ENCODE measurements at places on chromosomes 16 and 17. TPM values are rescaled to one million over a fixed set of nuclear protein-coding genes. Genes with fewer than 3 reads are reported as not detected.

The TEPSIN gene
- total RNA-seq = 33.4 TPM

- H3K27me3 ChIP-seq = peaks cover 9% of the 10 kb centered on the region
- peak overlapping the region; percentile 81 for H3K4me3 ChIP-seq
- peak; percentile 25 for DNase-seq
- peak overlapping the region; percentile 73 for H3K27ac ChIP-seq
These were observed 674 bp downstream of the ZNF821 start for GRCh38 chr16:71883168-71883848.

The ASPSCR1 gene
- 33.8 TPM for total RNA-seq

- no peaks in the 10 kb centered on the region for H3K4me1 ChIP-seq
- DNase-seq = no peak
- H3K27ac ChIP-seq = no peak overlapping the region
These were observed 37.2 kb downstream of the GLP2R start for GRCh38 chr17:9862949-9863348.

DNA sequence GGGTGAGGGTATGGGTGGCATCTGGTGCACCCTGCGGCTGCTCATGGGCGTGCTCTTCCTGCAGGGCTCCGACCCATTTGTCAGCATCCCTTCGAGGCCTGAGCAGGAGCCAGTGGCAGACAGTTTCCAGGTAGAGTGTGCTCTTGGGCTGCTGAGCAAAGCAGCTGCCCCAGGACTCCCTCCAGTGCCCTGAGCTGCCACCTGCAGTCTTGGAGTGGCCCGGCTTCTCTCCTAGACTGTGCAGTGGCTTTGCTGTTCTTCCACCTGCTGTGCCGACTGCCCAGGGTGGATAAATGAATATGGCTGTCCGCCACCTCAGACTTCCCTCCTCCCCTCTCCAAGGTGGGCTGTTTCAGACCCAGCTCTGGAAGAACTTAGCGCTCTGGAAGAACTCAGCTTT is 10.8 kb upstream of the JPT2 start:
- H3K36me3 ChIP-seq = peaks cover 66% of the 10 kb centered on the region
- H3K4me3 ChIP-seq = no peak overlapping the region
- DNase-seq = no peak
- no peaks in the 10 kb centered on the region for H3K4me1 ChIP-seq

DNA sequence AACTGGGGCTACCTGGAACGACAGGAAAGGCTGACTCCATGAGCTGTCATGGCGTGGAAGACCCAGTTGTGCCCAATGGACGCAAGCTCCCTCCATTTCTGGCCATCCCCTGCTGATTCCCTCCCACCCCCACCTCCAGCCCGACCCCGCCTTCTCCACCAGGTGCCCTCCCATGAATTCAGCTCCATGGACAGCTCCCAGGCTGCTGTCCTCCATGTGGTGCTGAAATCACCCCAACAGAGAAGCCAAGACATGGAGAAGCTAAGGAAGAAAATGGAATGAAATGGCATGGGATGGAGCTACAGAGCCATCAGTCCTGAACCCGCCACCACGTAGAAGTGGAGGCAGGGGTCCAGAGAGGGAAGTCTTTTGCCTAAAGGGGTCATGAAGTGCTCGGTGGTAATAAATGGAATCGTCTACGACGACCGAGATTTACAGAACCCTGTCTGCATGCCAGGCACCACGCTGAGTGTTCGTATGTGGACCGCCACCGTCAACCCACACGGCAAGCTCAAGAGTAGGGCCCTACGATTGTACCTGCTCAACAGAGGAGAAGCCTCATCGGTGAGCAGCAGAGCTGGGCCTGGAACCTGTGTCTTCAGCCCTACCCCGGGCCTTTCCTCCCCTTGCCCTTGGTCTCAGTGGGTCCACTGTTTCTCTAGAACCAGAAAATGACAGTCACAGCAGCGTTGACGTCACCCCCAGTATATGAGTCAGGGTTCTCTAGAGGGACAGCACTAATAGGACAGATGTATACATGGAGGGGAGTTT is 9.3 kb upstream of the ZC3H18 start:
- no peaks in the 10 kb centered on the region for H3K36me3 ChIP-seq
- no peaks in the 10 kb centered on the region for H3K27me3 ChIP-seq
- H3K4me3 ChIP-seq = no peak overlapping the region

- no peaks in the 10 kb centered on the region for H3K27me3 ChIP-seq
- no peaks in the 10 kb centered on the region for H3K36me3 ChIP-seq
- DNase-seq = no peak
- no peak overlapping the region for H3K4me3 ChIP-seq
These were observed 260.6 kb upstream of the RPL38 start for GRCh38 chr17:73942703-73943415.

Data from activated T-helper 2 cell treated with anti-CD3 and anti-CD28 coated beads, Interferon-gamma antibody, Interleukin-2, Interleukin-4, amounts not matched to agents 10 μg/mL and 5 μg/mL and 100 μg/mL, durations not matched to agents 14 hours and 24 hours and 36 hours (primary cell).